ENCODE measurements at places on chromosomes 5 and 9.

- H3K4me3 ChIP-seq, result no peak overlapping the region
- H3K27me3 ChIP-seq, result no peaks in the 10 kb centered on the region
- no peaks in the 10 kb centered on the region for H3K4me1 ChIP-seq
Measured at GRCh38 chr5:90484540-90484939, 9.9 kb downstream of the POLR3G start.

DNA sequence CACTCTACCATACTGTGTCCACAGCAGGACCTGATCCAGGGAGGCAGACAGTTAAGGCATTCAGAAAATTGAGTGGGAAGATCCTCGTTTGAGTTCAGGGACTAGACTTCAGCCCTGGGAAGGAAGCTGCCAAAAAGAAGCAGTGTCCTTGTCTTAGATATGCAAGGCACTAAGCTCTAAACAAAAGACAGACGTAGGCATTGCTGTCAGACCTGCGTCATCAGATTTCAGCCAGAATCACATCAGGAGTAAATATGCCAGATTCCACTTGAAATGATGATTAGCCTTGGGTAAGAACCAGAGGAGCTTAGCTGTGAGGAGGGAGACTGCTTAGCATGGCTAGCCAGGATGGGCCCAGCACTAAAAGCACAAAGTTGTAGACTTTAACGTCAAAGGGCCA is 56.7 kb downstream of the MAMDC2 start:
- H3K36me3 ChIP-seq, result no peaks in the 10 kb centered on the region
- no peak for DNase-seq
- no peaks in the 10 kb centered on the region for H3K4me1 ChIP-seq
- no peaks in the 10 kb centered on the region for H3K27me3 ChIP-seq

- peaks cover 6% of the 10 kb centered on the region for H3K4me1 ChIP-seq
- DNase-seq, result no peak
- H3K27ac ChIP-seq, result no peak overlapping the region
- H3K27me3 ChIP-seq, result no peaks in the 10 kb centered on the region
- H3K36me3 ChIP-seq, result no peaks in the 10 kb centered on the region
- H3K4me3 ChIP-seq, result no peak overlapping the region
Measured at GRCh38 chr9:129612815-129613519, 7.9 kb downstream of the C9orf50 start.

DNA sequence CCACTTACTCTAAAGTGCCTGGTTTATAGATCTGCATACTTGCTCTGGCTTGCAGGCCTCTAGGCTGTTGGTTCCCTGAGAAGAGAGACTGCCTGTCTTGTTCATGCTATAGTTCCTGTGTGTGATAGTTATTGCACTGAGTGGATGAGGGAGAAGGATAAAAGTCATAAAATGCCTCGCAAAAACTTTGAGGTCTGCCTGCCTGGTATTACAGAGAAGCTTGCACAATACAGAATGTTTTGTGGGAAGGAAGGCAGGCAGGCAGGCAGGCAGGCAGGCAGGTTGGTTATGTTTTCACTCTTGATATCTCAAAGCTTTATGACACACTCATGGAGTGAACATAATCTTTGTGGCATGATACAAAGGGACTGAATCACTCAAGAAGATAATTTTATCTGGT is 287.1 kb downstream of the SLIT3 start:
- no peak overlapping the region for H3K4me3 ChIP-seq
- no peak for DNase-seq
- H3K36me3 ChIP-seq, result no peaks in the 10 kb centered on the region
- H3K27ac ChIP-seq, result no peak overlapping the region

- no peak for DNase-seq
- no peak overlapping the region for H3K27ac ChIP-seq
- H3K4me1 ChIP-seq, result no peaks in the 10 kb centered on the region
- H3K36me3 ChIP-seq, result no peaks in the 10 kb centered on the region
- H3K27me3 ChIP-seq, result peaks cover 13% of the 10 kb centered on the region
Measured at GRCh38 chr5:171457208-171457981, 37.9 kb downstream of the FGF18 start.

- peak overlapping the region; percentile 98 for H3K4me3 ChIP-seq
- no peak overlapping the region for H3K27ac ChIP-seq
- no peaks in the 10 kb centered on the region for H3K27me3 ChIP-seq
- peaks cover 25% of the 10 kb centered on the region for H3K4me1 ChIP-seq
Measured at GRCh38 chr9:127568618-127568970, 43.5 kb upstream of the STXBP1 start.

DNA sequence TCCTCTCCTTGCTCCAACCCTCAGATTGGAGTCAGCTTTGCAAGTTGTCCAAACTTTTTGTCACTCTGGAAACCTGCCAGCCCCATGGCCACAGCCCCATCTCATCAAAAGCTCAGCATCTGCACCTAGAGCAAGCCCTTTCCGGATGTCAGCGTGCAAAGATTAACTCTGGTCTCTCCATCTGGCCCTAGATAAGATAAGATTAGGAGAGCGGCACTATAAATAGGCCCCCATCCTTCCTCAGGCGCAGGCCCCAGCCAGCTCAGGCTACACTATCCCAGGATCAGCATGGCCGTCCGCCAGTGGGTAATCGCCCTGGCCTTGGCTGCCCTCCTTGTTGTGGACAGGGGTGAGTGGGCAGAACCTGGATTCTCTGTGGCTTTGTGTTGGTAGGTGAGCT is at the start of gene SPINK4:
SPINK4 (plus strand) TSS at position 247 of the 400 bp plus-strand sequence; CDS start at position 289, 42 bp downstream.
- no peak within 1 kb of the TSS for H3K4me3 ChIP-seq
- no peak within 1 kb of the TSS for H3K27ac ChIP-seq
- H3K4me1 ChIP-seq, result peaks cover 22% of the 10 kb centered on the region
- H3K36me3 ChIP-seq, result peaks cover 6% of the 10 kb centered on the region

GRCh38 chr5:68319706-68320412 is 104.3 kb downstream of the PIK3R1 start:
- DNase-seq, result no peak
- H3K4me1 ChIP-seq, result peaks cover 13% of the 10 kb centered on the region
- H3K36me3 ChIP-seq, result no peaks in the 10 kb centered on the region
- no peak overlapping the region for H3K4me3 ChIP-seq
- no peak overlapping the region for H3K27ac ChIP-seq
